OCI-M1 (cell line): ENCODE measurements at places on chromosomes 7 and 10.

GRCh38 chr7:39406467-39406866 lies 159.7 kb upstream of the YAE1 start:
- no peak for DNase-seq

GRCh38 chr10:28925121-28925663 lies 247.9 kb downstream of the BAMBI start:
- no peak for DNase-seq

GRCh38 chr10:27558612-27559020 lies 54.5 kb downstream of the RAB18 start:
- peak; percentile 81 for DNase-seq

- DNase-seq = peak; percentile 76
Measured at GRCh38 chr10:3776796-3777571, 8.0 kb downstream of the KLF6 start.

- no peak for DNase-seq
Measured at GRCh38 chr10:89215511-89215910, 8.4 kb upstream of the CH25H start.

- DNase-seq = no peak
Measured at GRCh38 chr10:79145517-79146470, 77.0 kb downstream of the ZMIZ1 start.

- no peak for DNase-seq
Measured at GRCh38 chr10:130954326-130954905, 357.1 kb downstream of the TCERG1L start.

- DNase-seq = no peak
Measured at GRCh38 chr7:12138421-12138820, 72.7 kb upstream of the TMEM106B start.
